ENCODE measurements at places on chromosomes 5 and 9. TPM values are rescaled to one million over a fixed set of nuclear protein-coding genes. Genes with fewer than 3 reads are reported as not detected.

Gene OR1Q1
- total RNA-seq, result not detected

Gene TRIP13
- total RNA-seq, result 0.48 TPM

Gene SPINK6
- not detected for total RNA-seq

Gene KIF20A
- total RNA-seq, result 0.65 TPM

Gene ACTBL2
- not detected for total RNA-seq

Gene NME5
- 4.9 TPM for total RNA-seq

Gene TEX48
- not detected for total RNA-seq

Gene SIT1
- total RNA-seq, result not detected

Gene SLC35D2
- 13.5 TPM for total RNA-seq

Gene ADRA1B
- 1.5 TPM for total RNA-seq

Gene SLC6A19
- total RNA-seq, result not detected

Gene ADAMTS19
- 0.81 TPM for total RNA-seq

Gene ZNF462
- total RNA-seq, result 21.2 TPM

Gene QRFP
- not detected for total RNA-seq

Gene PDE6A
- total RNA-seq, result 0.08 TPM

Gene NEUROG1
- not detected for total RNA-seq

Gene TMED9
- 61.0 TPM for total RNA-seq

Gene NUTM2G
- total RNA-seq, result not detected

Gene GRXCR2
- 9.6 TPM for total RNA-seq

Gene MORN5
- total RNA-seq, result not detected

Measured in Right ventricle myocardium superior (tissue), 1 donor.